ENCODE measurements at places on chromosomes 11 and 22.

- peak; percentile 46 for DNase-seq
Observed at GRCh38 chr11:78045851-78046485, 17.7 kb upstream of the THRSP start.

DNA sequence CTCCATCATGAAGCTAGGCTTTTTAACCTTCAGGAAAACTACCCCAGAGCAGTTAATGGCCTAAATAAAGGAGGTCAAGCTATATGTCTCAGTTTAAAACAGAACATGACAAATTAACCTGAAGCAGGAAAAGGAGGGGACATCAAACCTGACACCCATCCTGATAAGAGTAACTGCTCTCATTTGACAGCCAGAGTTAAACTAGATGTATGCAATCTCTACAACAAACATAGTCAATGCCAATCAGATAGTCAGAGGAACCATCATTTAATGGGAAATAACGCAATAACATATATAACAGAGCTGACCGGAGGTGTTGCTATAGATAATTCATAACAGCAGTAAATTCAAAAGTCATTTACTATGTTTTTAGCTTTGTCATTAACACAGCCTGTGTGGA lies 3.1 kb downstream of the ZNF202 start:
- DNase-seq = no peak

- no peak for DNase-seq
Observed at GRCh38 chr11:123305601-123306375, 110.7 kb upstream of the CLMP start.

GRCh38 chr11:101717619-101718018 lies 133.8 kb upstream of the TRPC6 start:
- DNase-seq = no peak

All from AG10803 (cell line).